Stimulated activated CD4-positive, alpha-beta T cell treated with anti-CD3 and anti-CD28 coated beads, Interleukin-2, amount 100 ng/mL, for 48 hours (primary cell): ENCODE measurements at places on chromosomes 3 and 15.

GRCh38 chr3:69785769-69786320, 46.6 kb downstream of the MITF start:
- no peak for DNase-seq

DNA sequence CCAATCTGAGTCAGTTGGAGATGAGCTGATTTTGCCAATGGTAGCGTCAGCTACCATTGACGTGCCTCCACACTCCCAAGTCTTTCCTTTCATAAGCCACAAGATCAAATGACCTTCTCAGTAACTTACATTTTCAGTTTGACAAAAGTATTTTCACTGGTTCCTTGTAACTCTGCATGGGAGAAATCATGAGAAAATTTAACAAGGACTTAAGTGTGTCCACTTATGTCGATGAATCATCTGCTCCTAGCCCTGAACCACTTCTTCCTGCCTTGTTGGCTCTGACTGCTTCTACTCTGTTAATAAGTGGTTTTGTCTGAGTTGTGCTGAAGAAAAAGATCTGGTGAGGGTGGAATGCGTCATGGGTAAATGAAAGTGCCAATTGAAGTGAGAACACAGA, 101.2 kb downstream of the NFKBIZ start:
- no peak for DNase-seq

DNA sequence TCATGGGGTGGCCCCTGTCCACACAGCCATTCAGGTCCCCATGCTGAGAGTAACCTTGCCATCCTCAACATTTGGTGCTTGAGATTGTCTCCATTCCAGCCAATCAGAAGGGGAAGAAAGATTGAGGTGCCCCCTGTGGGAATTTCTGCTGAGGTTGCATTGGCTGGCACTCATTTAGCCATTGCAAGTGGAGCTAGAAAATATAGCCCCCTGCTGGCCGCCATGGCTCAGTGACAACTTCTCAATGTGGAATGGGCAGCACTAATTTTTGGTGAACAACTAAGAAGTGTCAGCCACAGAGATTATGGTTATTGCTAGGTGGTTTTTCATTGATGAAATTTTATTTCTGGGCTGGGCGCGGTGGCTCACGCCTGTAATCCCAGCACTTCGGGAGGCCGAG, 22.0 kb downstream of the COL6A6 start:
- peak; percentile 17 for DNase-seq

GRCh38 chr15:97652041-97652440, 308.5 kb upstream of the ARRDC4 start:
- no peak for DNase-seq

- no peak for DNase-seq
These were observed 346.8 kb upstream of the ZNF717 start for GRCh38 chr3:76132154-76132470.

- peak; percentile 46 for DNase-seq
These were observed 120.9 kb downstream of the ERC2 start for GRCh38 chr3:56347219-56347871.

DNA sequence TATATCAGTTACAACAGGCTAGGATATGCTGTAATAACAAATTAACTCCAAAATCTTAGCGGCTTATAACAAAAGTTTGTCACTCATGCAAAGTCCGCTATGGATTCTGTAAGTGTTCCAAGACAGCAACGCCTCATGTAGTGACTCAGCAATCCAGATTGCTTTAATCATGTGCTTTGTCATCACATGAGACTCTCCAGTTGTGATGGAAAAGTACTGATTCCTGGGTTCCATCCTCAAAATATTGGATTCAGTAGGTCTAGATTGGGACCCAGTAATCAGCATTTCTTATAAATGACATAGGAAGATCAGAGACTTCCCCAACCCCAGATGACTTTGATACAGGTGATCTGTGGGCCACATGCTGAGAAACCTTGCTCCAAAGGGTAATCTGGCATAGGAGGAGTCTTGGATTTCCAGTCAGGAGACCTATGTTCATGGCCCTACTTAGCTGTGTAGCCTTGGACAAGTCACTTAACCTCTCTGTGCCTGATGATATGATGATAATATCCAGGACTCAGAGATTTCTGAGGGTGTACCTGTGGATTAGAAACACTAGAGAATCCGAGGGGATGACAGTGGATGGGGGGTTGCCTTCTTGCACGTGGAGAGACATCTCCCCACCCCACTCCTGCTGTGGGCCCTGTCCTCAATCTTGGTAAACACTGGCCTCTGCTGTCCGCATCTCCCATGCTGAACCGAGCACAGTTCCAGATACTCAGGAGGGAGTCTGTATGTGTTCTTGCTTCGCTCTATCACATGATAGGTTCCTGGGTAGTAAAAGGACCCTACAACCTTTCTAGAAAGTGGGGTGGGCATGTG, 65.5 kb downstream of the CORO2B start:
- DNase-seq: no peak

DNA sequence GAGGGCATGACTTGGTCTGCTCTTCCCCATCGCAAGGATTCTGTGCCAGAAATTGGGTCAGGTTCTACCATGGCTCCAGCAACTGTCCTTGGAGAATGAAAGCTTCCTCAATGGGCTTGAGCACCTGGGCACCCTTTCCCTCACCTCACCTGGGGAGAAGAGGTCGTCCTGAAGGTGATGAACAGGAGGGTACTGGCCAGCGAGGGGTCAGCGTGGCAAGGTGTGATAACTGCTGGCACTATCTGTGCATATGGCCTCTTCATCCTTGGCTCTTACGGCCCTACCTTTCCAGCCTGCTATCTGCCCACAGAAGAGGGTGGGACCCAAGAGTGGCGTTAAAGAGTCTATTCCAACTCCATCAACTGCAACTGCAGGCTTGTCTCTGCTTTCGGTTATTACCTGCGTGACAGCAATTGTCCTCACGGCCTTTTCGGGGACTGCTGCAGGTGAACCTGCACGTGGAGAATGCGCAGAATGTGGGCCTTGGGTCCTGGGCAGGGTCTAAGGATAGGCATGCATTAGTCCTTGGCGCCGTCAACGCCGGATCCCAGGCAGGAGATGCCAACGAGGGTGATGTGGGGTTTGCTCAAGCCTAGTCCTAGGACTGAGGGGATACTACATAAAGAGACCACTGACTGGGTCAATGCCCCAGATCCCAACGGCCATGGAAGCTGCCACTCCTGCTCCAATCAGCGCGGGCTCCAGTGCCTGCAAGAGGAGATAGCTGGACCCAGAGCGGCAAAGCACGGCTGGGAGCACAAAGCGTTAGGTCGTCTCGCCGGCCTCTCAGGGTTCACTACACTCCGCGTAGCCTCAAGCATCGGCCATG, 625 bp upstream of the RBM15B start:
- no peak for DNase-seq

GRCh38 chr3:124793054-124793739, 62.9 kb downstream of the UMPS start:
- DNase-seq: no peak

GRCh38 chr3:108899530-108899929, 54.1 kb downstream of the GUCA1C start:
- DNase-seq: no peak

- DNase-seq: no peak
These were observed 2.5 kb downstream of the AEN start for GRCh38 chr15:88623632-88624031.

GRCh38 chr3:42632146-42632545, 21.4 kb upstream of the ZBTB47 start:
- DNase-seq: no peak

DNA sequence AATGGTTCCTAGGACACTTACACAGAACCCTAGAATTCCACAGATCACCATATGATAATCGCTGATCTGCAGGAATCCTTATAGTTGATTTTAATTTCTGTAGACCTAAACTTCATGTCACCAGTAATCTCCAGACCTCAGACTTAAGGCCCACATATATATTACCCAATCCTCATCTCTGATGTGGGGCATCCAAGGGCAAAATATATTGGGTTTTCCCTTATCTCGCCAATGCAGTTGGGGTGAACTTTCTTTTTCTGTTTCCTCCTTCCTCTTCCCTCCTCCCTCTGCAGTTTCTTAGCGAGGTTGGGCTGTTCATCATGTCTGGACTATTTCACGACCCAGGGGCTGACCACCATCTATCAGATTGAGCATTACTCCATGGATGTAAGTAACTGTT, 230.2 kb downstream of the P3H2 start:
- no peak for DNase-seq

GRCh38 chr3:30400926-30401325, 205.5 kb upstream of the TGFBR2 start:
- DNase-seq: no peak

GRCh38 chr3:18008706-18009368, 266.4 kb upstream of the TBC1D5 start:
- DNase-seq: no peak

- DNase-seq: no peak
These were observed 220.9 kb downstream of the AGBL1 start for GRCh38 chr15:86300390-86301125.

DNA sequence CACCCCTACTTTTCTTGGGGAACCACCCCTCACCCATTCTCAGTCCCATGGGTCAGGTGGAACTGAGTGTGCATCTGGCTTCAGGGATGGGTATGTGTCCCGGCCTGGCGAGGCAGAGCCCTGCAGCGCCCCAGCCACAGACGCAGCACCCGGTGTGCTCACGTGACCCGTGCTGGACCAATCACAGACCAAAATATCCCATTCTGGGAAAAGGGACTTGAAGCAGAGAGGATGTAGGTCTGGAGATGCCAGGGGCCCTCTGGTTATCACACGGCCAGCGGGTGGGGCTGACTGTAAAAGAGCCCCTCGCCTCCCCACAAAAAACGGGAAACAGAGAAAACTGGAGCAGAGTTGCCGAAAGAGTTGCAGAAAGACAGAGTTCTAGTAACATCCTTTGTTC, 138.0 kb upstream of the RAD18 start:
- DNase-seq: no peak

GRCh38 chr3:161221806-161222600, 892 bp downstream of the NMD3 start:
- DNase-seq: no peak
